ENCODE measurements at places on chromosomes 3 and 15.

GRCh38 chr15:52193321-52193720 is 2.1 kb upstream of the GNB5 start:
- no peak for DNase-seq

GRCh38 chr3:28467414-28467813 is 118.8 kb upstream of the AZI2 start:
- DNase-seq, result no peak

DNA sequence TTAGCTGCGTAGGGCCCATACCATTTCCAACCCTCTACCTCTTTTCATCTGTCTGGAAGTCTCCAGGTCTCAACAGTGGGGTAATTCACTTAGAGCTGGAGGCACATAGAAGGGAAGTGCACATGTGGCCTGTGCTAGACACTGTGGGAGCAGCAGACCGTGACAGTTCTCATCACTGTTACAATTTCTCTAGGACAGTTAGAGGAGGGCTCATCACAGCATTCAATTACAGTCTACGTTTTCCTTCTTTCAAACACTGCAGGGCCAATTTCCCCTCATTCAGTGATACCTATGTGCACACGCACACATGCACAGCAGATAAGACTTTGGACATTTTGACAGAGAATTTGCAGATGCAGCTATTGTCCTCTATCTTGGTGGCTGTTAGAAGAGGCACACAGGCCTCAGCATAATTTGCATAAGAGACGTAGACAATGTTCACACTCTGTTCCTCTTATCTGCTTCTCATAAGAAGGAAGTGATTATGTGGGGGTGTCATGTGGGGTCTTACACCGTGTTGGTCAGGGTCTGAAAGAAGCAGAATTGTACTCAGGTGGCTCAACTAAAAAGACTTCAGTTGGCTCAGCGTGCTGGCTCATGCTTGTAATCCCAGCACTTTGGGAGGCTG is 12.6 kb upstream of the HRG start:
- no peak for DNase-seq

GRCh38 chr15:65887565-65887964 is 18.3 kb downstream of the RAB11A start:
- DNase-seq, result no peak

- no peak for DNase-seq
These were observed 318.1 kb upstream of the MCTP2 start for GRCh38 chr15:93913310-93913709.

DNA sequence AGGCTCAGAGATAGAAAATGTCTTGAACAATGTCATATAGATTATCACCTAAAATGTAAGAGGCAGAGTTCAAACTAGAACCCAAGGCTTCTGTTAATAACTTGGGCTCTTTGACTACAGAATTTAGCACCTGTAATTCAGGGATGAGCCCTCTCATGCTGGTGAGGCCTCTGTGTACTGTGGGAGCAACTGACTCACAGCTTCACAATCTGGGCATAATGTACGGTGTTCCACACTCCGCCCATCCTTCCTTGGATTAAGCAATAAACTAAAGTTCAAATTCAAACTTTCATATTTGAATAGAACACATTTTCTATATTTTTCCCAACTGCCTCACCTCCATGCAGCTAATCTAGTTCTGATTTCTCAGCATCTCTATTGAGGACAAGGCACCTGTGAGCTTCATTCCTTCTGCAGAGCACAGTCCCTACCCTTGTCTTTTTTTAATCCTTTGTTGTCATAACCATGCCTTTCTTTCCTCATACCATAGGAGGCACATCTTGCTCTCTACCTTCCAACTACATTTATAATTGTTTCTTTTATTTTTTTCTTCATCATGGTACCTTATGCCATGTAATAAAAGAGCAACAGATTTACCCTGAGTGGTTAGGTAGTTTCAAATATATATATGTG is 392.1 kb downstream of the NLGN1 start:
- DNase-seq, result peak; percentile 1

DNA sequence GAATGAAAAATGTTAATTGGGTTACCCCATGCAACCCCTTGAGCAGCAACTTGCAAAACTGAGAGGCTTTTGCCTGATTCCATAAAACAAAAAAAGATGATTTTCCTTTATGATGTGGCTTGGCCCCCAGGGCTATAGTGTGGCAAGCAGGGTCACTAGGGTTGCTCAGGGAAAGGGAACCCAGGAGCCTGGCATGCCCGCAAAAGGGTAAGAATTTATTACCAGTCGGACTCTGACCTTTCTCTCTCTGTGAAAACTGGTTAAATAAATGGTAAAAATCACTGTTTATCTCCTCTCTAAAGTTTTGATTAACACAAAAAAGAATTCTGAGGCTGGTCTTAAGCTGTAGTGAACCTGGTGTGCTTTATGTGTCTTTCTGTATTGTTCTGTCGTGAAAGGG is 37.7 kb upstream of the SEC61A1 start:
- DNase-seq, result no peak

DNA sequence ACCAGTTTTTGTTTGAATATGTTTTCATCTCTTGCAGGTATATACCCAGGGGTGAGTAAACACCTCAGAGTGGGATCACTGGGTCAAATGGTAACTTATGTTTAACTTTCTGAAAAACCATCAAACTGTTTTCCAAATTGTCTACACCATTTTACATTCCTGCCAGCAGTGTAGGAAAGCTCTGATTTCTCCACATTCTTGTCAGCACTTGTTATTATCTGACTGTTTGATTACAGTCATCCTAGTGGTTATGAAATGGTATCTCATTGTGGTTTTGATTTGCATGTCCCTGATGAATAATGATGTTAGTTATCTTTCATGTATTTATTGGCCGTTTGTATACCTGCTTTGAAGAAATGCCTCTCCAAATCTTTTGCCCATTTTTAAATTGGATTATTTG is 13.8 kb downstream of the FSD2 start:
- DNase-seq, result no peak

GRCh38 chr3:158769549-158769948 is 32.3 kb upstream of the MFSD1 start:
- no peak for DNase-seq

GRCh38 chr15:92048739-92049138 is 195.2 kb downstream of the SLCO3A1 start:
- no peak for DNase-seq

DNA sequence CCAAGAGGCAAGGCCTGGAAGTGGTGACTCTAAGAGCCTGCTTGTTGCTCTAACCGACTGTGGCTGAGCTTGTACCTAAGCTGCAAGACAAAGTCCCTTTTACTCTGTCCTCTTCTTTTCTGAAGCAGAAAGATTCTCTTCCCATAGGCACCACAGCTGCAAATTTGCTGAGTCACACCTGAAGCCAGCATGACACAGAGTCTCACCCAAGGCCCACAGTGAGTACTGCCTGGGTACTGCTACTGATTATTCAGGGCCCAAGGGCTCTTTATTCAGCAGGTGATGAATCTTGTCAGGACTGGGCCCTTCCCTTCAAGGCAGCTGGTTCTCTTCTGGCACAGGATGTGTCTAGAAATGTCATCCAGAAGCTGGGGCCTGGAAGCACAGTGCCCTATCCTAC is 18.9 kb upstream of the TIGIT start:
- peak; percentile 9 for DNase-seq

DNA sequence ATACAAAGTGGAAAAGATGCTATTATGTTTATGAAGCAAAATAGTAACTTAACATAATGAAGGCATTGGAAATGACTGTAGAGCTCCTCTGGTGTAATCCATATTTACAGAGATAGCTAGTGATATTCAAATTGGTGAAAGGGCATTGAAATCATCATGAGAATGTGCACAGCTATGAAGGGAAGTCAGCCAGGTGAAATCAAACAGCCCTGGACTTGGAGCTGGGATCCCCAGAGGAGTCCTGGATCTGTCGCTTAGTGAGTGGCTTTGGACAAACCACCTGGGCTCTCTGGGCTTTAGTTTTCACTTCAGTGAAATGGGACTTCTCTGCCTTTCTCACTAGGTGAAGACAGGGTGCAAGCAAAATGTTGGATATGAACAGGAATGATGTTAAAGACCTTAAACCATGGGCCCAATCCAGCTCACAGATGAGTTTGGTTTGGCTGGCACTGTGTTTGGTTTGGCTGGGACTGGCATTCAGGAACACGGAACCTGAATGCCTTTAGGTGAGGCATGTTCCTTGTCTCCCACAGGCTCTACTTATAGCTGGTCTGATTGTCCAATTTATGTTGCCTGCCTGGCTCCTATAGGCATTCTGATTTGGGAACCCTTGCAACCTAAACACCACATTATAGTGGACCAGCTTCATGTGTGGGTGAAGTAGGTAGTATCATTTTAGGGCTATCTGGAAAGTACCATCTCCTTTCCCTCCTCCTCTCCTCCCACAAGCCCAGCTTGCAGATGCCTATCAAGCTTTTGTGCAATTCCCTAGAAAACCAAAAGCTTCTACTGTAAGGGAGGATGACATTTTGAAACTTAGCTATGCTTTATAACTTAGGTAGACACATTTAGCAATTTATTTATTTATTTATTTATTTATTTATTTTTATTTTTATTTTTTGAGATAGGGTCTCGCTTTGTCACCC is 110.6 kb upstream of the TNFAIP8L3 start:
- DNase-seq, result no peak

DNA sequence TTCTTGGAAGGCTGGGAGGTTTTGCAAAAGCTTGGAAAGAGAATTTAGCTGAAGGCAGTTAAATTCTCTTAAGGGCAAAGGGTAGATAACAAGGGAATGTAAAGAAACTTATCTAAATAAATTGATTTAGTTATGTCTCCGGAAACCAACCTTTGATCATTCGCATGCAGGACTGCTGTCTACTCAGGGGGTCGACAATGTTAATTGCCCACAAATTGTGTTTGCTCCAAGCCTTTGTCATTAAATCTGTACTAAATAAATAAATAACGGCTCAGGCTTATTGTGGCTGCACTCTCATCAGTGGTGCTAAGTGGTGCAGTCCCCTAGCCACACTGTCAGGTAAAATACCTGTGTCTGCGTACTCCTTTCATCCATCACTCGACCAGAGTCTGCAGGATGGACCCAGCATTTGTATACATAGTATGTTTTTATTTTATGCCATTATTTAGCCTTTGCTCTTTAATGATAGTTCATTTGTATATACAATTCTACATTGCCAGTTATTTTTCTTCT is 497.4 kb upstream of the RASGRP1 start:
- no peak for DNase-seq
